ENCODE measurements at places on chromosomes 3 and 15. TPM values are rescaled to one million over a fixed set of nuclear protein-coding genes. Genes with fewer than 3 reads are reported as not detected.

SCAANT1 gene
- not detected for total RNA-seq

SNTN gene
- not detected for total RNA-seq

PLOD2 gene
- 110 TPM for total RNA-seq

SPINK8 gene
- not detected for total RNA-seq

- no peak for DNase-seq
These were observed 251.1 kb upstream of the ST8SIA2 start for GRCh38 chr15:92142242-92143232.

GRCh38 chr15:26037369-26037768 is 174.2 kb upstream of the ATP10A start:
- no peak for DNase-seq

GRCh38 chr3:42662813-42663535 is 9.5 kb downstream of the ZBTB47 start:
- no peak for DNase-seq

- no peak for DNase-seq
These were observed 323.3 kb upstream of the CNTN4 start for GRCh38 chr3:1775321-1775720.

- no peak for DNase-seq
These were observed 72.5 kb downstream of the FOXP1 start for GRCh38 chr3:71511037-71511436.

All from thyroid gland (tissue), 4 donors.